IMR-90 (cell line): ENCODE measurements at places on chromosomes 7 and 10. TPM values are rescaled to one million over a fixed set of nuclear protein-coding genes. Genes with fewer than 3 reads are reported as not detected.

DNA sequence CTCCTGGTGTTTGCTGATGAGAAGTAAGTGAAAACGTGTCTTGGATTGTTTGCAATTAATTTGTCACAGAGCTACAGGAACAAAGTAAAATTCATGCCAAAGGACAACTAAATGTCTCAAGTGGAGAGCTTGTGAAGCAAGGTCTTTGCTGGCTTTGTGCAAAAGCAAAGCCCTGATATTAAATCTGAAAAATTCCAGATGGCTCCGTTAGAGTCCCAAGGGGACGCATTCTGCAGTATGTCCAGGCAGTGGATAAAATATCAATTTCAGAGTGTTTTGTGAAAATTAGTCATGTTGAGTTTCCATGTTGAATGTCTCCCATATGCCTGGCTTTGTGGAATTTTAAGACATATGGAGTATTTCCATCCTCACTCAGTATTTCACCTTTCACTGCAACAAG, 102.5 kb upstream of the PTN start:
- 0 out of 2 replicates have a peak, but pooled peaks cover 1% of the 10 kb centered on the region for H3K36me3 ChIP-seq
- H3K4me1 ChIP-seq = peaks cover 2% of the 10 kb centered on the region; the same call in 1 of the 2 replicates
- H3K4me3 ChIP-seq = no peak overlapping the region
- no peak for DNase-seq

GRCh38 chr7:40509287-40509996, 374.6 kb downstream of the SUGCT start:
- no peaks in the 10 kb centered on the region; the same call in 1 of the 2 replicates for H3K36me3 ChIP-seq
- H3K4me1 ChIP-seq = no peaks in the 10 kb centered on the region
- no peak overlapping the region for H3K4me3 ChIP-seq
- no peak overlapping the region for H3K27ac ChIP-seq
- no peaks in the 10 kb centered on the region for H3K27me3 ChIP-seq

AFAP1L2 gene
- under 0.01 TPM in 1 of 2 replicates, not detected in the other for total RNA-seq

GOLGA7B gene
- total RNA-seq = not detected in 2 replicates

- H3K36me3 ChIP-seq = peaks cover 54% of the 10 kb centered on the region
- no peak overlapping the region for H3K27ac ChIP-seq
- peaks cover 25% of the 10 kb centered on the region for H3K4me1 ChIP-seq
- H3K4me3 ChIP-seq = no peak overlapping the region
- H3K27me3 ChIP-seq = no peaks in the 10 kb centered on the region
- DNase-seq = no peak
These were observed 7.9 kb downstream of the BRI3 start for GRCh38 chr7:98289333-98289875.

CDHR1 gene
- not detected in 2 replicates for total RNA-seq

DGKI gene
- 15.3 and 15.8 TPM in 2 replicates for total RNA-seq

DNA sequence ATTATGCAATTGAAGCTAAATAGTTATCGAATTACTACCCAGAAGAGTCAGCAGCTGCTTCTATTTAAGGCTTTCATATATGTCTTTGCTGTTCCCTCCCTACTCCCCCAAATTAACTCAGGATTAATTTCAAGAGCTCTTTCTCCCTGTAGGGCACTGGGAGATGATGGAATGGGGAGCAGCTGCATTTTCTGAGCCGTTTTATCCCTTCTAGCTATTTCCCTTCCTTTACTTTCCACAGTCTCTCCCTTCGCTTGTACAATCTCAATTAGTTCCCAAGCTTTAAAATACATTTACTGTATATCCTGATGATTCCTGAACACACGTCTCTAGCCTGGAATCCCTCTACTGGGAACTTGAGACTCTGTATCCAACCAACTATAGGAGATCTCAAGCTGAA, 19.8 kb upstream of the TSPAN12 start:
- H3K27ac ChIP-seq = no peak overlapping the region
- H3K4me3 ChIP-seq = no peak overlapping the region
- no peaks in the 10 kb centered on the region for H3K36me3 ChIP-seq
- no peak for DNase-seq

- H3K36me3 ChIP-seq = no peaks in the 10 kb centered on the region
- peak; percentile 60 for DNase-seq
- no peaks in the 10 kb centered on the region for H3K27me3 ChIP-seq
- no peak overlapping the region for H3K4me3 ChIP-seq
- H3K4me1 ChIP-seq = no peaks in the 10 kb centered on the region
- H3K27ac ChIP-seq = no peak overlapping the region
These were observed 303.6 kb downstream of the DGKB start for GRCh38 chr7:14598978-14599377.

- peaks cover 11% of the 10 kb centered on the region for H3K4me1 ChIP-seq
- H3K4me3 ChIP-seq = no peak overlapping the region
- DNase-seq = no peak
These were observed 27.0 kb downstream of the ANXA8 start for GRCh38 chr10:47456794-47457527.

OPN1SW gene
- not detected in 2 replicates for total RNA-seq

ZPBP gene
- not detected in 2 replicates for total RNA-seq

C1GALT1 gene
- 12.2 and 23.1 TPM in 2 replicates for total RNA-seq

DNA sequence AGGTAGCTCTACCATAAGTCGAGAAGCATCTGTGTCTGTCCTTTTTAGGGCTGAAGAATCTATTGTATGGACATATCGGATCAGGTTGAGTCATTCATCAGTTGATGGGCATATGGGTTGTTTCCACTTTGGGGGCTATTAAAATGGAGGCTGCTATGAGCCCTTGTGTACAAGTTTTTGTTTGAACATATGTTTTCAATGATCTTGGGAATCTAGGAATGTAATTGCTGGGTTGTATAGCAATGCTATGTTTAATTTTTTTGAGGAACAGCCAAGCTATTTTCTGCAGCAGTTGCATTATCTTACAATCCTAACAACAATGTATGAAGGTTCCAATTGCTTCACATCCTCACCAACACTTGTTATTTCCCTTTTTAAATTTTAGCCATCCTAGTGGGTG, 46.4 kb upstream of the HABP2 start:
- no peak overlapping the region for H3K27ac ChIP-seq
- no peaks in the 10 kb centered on the region for H3K36me3 ChIP-seq
- H3K4me3 ChIP-seq = no peak overlapping the region
- DNase-seq = no peak
- H3K27me3 ChIP-seq = no peaks in the 10 kb centered on the region
